Activated CD4-positive, alpha-beta memory T cell treated with anti-CD3 and anti-CD28 coated beads for 36 hours (primary cell): ENCODE measurements at places on chromosomes 4 and X.

- DNase-seq, result no peak
Measured at GRCh38 chrX:118560489-118560888, 64.9 kb downstream of the DOCK11 start.

DNA sequence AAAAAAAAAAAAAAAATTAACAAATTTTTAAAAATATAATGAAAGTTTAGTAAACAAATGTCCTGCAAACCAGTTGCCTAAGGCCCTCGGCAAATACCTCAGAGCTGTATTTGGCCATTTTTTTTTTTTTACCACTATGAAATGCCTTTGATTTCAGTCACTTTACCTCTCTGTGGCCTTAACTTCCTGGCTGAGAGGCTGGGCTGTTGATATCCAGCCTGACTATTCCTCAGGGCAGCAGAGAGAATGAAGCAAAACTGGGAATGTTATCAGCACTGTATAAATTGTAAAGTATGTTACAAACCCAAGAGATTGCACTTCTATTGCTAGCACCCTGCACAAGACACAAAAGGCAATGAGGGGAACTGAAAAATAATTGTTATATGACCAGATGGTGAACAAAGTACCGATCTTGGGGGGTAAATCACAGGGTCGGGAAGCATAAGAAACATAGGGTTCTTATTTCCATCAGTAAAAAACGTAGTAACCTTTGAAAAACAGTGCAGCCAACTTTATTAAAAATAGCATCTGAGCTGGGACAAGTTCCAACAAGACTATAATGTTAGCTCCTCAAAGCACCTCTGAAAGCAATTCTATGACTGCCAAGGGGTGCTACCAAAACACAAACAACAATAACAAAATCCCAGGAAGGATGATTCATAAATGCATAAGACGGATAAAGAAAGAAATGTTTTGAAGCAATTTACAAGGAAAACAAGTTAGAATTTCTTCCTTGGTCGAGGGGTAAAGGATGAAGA is 18.1 kb downstream of the USP46 start:
- DNase-seq, result no peak

- DNase-seq, result no peak
Measured at GRCh38 chr4:150252741-150253140, 174.5 kb downstream of the DCLK2 start.

GRCh38 chrX:97691901-97692455 is 808.3 kb downstream of the RPA4 start:
- no peak for DNase-seq

DNA sequence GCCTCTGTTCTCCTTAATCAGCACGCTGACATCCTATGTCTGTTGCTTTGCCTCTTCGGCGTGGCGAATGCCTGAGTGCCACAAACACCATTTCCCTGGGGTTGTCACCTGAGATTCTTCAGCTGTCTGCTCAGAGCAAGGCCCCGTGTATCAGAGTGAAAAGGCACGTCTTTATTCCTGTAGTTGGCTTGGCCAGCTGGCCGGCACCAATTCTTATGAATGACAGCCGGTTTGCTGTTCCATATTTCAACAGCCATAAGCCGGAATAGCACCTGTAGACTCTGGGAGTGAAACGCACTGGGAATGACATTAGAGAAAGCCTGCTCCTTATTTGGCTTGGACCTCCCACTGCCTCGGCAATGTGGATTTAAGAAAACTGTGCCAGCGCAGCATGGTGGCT is 89.3 kb downstream of the MGST2 start:
- DNase-seq, result no peak

- DNase-seq, result no peak
Measured at GRCh38 chr4:107740950-107741701, 21.1 kb upstream of the PAPSS1 start.

GRCh38 chrX:13028871-13029636 is 15.4 kb downstream of the FAM9C start:
- peak; percentile 22 for DNase-seq

GRCh38 chr4:85756938-85757337 is 282.0 kb downstream of the ARHGAP24 start:
- no peak for DNase-seq

DNA sequence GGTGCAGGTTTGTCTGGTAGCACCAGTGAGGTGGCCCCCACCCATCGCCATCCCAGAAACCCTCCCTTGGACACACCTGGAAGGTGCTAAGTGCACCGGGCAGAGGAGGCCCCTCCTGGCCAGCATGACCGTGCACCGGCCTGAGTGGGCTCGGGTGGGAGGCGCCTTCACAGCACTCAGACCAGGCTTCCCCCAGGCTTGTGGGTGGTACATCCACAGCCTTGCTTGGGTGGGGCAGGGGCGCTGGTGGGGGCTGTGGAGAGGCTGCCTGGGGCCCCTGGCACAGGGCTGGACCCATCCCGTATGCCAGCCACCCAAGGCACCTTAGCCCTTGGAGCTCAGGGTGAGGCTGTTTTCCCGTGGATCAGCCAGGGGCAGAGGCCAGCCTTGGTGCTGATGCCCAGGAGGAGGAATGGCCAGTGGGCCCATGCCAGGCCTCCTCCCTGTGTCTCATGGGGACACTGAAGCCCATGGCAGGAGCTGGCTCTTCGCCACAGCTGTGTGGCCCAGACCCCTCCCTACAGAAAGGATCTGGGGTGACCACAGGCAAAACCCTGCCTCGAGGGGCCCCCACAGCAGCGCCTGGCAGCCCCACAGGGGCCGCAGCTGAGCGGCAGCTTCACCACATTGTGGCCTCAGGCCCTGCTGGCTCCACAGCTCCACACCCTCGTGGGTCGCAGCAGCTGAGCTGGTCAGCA is 21.4 kb downstream of the NKX1-1 start:
- no peak for DNase-seq
